ENCODE measurements at places on chromosomes 7 and 10. TPM values are rescaled to one million over a fixed set of nuclear protein-coding genes. Genes with fewer than 3 reads are reported as not detected.

The NUTM2A gene
- polyA plus RNA-seq = 3.0 TPM

The GIMAP5 gene
- polyA plus RNA-seq = not detected

The PTPRN2 gene
- 45.5 TPM for polyA plus RNA-seq

The KEL gene
- 0.96 TPM for polyA plus RNA-seq

The NPFFR1 gene
- not detected for polyA plus RNA-seq

The ANKRD26 gene
- polyA plus RNA-seq = 14.9 TPM

The AKR1D1 gene
- not detected for polyA plus RNA-seq

The FRMPD2 gene
- polyA plus RNA-seq = not detected

The PKD2L1 gene
- not detected for polyA plus RNA-seq

The C10orf95 gene
- polyA plus RNA-seq = not detected

The TAS2R3 gene
- polyA plus RNA-seq = not detected

The PSD gene
- polyA plus RNA-seq = 68.8 TPM

The FGF8 gene
- 6.0 TPM for polyA plus RNA-seq

The CALCR gene
- 3.6 TPM for polyA plus RNA-seq

The NPC1L1 gene
- polyA plus RNA-seq = 0.20 TPM

The FGL2 gene
- 0.10 TPM for polyA plus RNA-seq

The SLK gene
- 23.7 TPM for polyA plus RNA-seq

The TUBAL3 gene
- not detected for polyA plus RNA-seq

The DTX2 gene
- 2.3 TPM for polyA plus RNA-seq

The ARHGEF5 gene
- not detected for polyA plus RNA-seq

The CYP2C19 gene
- polyA plus RNA-seq = 0.16 TPM

The PITX3 gene
- polyA plus RNA-seq = not detected

Data from neural cell (in vitro differentiated cells).